ENCODE measurements at places on chromosomes 3 and 15.

GRCh38 chr15:54307926-54308325 is 329.7 kb downstream of the UNC13C start:
- DNase-seq = no peak

DNA sequence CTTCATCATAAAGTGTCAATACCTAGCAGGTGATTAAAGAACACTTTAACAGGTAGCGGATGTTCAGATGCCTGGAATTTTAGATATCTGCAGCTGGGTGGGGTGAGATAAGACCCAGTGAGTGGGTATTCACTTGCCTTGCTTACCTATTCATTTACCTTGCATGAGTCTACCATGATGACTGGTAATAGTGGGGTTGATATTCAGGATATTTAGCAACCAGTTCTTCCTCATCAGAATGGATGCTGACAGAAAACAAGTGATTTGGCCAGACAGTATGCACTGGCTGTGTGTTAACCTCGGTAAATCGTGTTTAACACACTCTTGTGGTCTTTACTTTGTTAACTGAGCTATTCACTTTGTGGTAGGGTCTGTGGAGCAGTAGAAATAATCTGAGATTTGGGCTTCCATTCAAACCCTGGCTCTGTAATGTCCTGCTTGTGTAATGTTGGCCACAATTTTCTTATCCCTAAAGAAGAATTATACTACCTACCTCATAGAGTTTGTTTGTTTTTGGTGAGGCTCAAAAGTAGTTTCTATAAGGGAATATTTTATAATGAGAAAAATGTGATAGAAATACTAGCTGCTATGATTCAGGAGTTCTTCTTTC is 391.9 kb upstream of the TBL1XR1 start:
- peak; percentile 65 for DNase-seq

DNA sequence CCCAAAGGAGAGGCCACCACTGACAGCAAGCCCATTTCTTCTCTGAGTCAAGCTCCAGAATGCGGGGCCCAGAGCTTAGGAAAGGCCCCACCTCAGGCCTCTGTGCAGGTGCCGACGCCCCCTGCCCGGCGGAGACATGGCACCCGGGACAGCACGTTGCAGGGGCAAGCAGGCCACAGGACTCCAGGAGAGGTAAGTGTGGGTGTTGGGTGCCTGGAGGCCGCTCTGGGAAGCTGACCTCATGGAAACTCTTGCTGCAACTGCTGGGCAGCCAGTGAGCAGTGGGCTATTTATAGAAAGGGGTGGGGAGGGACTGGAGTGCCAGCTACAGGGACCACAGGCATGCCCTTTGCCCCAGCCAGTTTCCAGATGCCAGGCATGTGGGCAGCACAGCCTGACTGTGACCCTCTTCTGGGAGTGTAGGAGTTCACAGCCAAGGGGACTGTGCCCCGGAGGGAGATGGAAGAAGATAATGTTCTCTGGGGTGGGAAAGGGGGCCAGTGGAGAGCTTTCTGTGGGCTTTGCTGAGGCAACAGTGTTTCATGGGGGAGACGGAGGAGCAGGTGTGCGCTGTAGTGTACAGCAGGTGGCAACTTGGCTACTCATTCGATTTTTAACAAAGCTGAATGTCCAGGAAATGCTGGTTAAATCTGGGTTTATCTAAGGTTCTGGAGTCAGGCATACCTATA is 23.7 kb downstream of the ALPK3 start:
- peak; percentile 14 for DNase-seq

DNA sequence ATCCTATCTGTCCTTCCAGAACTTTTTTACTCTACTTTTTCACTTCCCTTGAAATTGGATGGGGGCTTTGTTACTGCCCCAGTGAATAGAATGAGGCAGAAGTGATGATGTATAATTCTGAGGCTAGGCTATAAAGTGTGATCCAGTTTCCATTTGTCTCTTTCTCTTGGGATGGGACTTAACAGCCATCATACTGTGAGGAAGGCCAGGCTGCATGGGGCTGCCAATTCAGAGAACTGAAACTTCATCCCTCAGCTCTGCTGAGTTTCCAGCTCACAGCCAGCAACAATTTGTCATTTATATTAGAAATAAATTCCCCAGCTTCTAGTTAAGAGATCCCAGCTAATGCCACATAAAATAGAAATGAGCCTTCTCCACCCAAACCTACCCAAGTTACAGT is 504.0 kb upstream of the TGFBR2 start:
- no peak for DNase-seq

- DNase-seq = no peak
These were observed 79.3 kb downstream of the ANO10 start for GRCh38 chr3:43542328-43543043.

- DNase-seq = no peak
These were observed 462 bp downstream of the IGDCC3 start for GRCh38 chr15:65377105-65377975.

- DNase-seq = peak; percentile 85
These were observed 116.6 kb downstream of the TOP2B start for GRCh38 chr3:25547943-25548674.

DNA sequence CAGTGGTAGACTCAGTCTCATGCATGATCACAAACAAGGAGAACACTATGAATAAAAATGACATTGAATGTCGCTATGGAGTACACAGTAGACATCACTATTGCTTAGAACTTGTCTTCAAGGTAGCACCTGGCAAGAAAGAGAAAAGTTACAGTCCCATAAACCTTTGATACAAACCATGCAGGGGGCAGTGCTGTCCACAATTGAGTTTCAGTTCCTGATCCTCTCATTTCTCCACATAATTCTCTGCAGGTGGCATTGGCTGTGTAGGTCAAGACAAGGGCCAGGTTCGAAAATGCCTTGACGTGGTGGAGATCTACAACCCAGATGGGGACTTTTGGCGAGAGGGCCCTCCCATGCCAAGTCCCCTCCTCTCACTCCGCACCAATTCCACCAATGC is 47.9 kb downstream of the KBTBD12 start:
- no peak for DNase-seq

- DNase-seq = no peak
These were observed 62.9 kb upstream of the VGLL4 start for GRCh38 chr3:11706604-11707003.

- DNase-seq = no peak
These were observed 393.1 kb downstream of the PLOD2 start for GRCh38 chr3:145767909-145768308.

GRCh38 chr15:77548589-77549557 is 83.8 kb downstream of the LINGO1 start:
- no peak for DNase-seq

- DNase-seq = peak; percentile 43
These were observed 22.1 kb upstream of the BNC1 start for GRCh38 chr15:83306561-83306960.

DNA sequence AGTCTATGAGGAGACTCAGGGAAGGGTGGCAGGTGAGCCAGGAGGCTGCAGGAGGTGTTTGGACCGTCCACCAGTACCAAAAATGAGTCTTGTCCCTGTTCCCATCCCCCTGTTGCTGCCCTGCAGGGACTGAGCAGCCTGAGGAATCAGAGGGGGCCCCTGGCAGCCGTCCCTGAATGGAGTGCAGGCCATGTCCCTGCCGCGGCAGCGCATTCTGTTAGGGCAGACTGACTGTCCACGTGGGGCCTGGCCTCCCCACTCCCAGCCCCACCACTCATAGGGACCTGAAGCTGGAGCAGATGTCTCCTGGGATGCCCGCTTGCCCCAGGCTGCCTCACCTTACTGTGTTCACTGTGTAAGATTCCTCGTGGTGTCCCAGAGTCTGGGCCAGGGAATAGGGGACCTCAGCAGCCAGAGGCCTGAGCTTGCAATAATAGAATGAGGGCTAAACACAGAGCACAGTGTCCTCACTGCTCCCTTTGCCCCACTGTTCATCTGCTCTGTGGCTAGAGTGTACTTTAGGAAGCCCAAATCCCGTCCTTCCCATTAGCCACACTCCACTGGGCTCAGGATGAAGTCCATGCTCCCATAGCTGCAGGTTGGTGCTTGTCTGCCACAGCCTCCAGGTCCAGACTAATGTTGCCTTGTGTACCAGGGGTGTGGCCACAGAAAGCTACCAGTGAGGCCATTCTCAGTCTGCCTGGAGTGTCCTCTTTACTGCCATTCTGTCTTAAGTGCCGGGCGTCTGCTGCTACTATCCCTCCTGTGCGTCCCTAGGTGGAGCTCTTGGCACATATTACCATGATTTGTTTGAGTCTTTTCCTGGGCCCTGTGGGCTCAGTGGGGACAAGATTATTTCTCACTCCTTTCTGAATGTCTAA is 63.2 kb downstream of the HCN4 start:
- DNase-seq = peak; percentile 63

- DNase-seq = peak; percentile 76
These were observed 384.5 kb upstream of the IL12A start for GRCh38 chr3:159604151-159604581.

DNA sequence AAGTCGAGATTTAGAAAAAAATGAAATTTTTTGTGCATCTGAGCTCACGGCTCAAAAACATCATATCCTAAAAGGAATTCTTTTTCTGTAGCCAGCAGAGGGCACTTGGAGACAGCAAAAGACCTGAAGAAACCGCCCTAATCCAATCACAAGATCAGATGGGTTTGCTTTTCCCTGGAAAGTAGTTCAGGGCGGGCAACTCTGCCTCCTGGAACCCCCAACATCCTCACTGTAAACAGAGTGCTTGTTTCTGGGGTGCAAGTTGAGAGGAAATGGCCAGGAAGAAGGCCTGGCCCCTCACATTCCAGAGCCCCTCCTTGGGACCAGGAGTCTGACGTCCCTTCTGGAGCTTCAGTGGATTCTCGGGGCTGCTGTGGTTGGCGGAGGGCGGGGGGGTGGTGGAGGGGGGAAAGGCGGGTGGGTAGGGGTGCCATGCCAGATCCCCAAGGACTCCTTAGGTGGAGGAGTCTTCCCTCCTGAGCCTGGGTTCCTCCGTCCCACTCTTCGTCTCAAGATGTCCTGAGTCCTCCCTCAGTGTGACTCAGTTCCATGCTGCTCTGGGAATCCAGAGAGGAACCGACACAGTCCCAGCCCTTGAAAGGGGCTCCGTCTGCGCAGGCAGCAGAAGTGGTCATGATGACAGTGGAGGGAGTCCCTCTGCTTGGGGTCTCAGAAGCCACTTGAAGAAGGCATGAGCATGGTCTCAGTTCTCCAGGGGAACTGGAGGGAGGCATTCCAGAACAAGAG is 35.9 kb downstream of the CCK start:
- DNase-seq = peak; percentile 63

DNA sequence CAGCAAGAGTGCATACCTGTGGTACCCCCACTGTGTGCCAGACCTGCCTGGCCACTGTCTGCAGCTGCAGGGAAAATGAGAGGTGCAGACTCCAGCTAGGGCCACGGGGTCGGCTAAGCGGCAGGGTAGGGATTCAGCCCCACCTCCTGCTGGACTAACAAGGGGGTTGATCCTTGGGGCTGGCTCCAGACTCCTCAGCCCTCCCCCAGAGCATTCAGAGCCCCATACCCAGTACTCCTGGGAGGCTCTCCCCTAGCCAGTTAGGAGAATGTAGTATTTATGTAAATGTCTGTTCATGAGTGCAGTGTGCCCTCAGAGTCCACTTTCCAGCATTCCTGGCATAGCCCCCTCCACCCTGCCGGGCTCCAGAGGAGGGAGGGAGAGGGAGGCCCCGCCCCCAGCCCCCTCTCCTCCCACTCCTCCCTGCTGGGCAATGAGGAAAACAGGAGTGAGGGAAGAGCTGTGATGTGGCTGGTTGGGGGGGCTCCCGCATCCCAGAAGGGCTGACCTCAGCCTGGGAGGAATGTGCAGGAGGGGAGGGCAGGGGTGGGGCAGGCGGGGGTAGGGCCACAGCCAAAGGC is 4.5 kb upstream of the SEMA3B start:
- DNase-seq = peak; percentile 98

GRCh38 chr3:190286014-190286413 is 36.2 kb downstream of the CLDN1 start:
- DNase-seq = no peak

DNA sequence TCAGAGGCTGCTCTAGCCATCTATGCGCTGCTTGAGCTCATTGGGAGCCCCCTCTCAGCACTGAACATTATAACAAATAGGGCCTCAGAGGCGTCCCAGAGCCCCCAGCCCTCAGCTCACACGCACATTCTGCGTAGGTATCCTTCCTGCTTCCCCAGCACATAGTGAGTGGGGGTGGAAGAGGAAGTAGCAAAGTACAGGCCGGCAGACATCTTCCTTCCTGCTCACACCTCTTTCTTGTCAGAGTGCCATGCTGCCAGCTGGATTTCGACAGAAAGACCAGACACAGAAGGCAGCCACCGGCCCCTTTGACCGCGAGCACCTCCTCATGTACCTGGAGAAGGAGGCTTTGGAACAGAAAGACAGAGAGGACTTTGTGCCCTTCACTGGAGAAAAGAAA is 16.6 kb downstream of the TMOD2 start:
- no peak for DNase-seq

DNA sequence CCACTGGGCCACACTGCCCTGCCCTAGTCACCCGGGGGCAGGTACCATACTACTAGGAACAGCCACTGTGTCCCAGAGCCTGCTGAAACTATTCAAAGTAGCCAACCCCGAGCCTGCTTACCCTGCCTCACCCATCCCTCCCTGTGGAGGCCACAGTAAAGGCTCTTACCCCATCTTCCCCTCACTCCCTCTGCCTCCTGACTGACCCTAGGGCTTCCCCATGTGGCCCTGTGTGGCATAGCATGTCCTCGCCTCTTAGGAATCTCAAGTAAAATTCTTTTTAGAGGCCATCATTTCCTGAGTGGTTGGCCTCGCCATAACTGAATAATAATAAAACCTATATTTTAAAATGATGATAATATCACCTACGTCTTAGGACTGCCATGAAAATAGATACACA is 112.2 kb upstream of the SLC6A11 start:
- DNase-seq = peak; percentile 30

- DNase-seq = no peak
These were observed 920 bp downstream of the SLC15A2 start for GRCh38 chr3:121895121-121895520.

DNA sequence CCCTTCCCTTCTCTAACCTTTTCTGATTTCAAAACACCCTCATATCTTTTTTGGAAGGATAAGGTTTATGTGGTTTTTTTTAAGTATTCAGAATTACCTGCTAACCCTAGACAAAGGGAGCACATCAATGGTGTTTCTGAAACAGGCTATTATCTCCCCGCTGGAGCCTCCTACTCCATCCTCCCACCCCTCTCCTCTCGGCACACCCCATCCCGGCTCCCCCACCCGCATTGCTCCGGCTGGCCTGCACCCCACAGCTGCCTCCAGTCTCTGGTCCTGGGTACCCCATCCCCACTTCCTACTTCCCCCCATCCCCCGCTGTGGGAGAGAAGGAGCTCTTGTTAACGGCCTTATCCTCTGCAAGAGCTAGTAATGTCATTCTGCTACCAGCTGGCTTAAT is 59.2 kb downstream of the PDIA5 start:
- no peak for DNase-seq

GRCh38 chr3:129758306-129758705 is 135.2 kb downstream of the TMCC1 start:
- DNase-seq = no peak

- no peak for DNase-seq
These were observed 35.2 kb upstream of the MYLK start for GRCh38 chr3:123919353-123919752.
